Aorta (tissue), 5 donors: ENCODE measurements at places on chromosomes 4 and X. TPM values are rescaled to one million over a fixed set of nuclear protein-coding genes. Genes with fewer than 3 reads are reported as not detected.

DNA sequence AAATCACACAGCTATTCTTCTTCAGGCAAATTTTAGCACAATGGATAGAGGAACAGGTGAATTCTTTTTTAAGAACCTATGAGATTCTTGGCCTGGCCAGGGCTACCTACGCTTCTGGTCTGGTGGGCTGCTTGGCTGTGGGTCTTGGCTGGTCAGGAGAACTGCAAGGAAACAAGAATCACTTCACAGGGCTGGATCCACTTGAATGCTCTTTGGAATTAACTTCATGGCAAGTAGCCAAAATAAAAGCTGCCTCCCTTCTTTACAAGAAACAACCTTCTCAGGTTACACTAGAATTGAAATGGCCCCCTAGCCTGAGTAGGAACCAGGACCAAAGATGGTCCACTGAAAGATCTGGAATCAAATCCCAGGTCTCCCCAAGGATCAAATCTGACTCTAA lies 519.1 kb downstream of the IQCM start:
- H3K27ac ChIP-seq, result no peak overlapping the region
- H3K4me3 ChIP-seq, result no peak overlapping the region
- H3K27me3 ChIP-seq, result no peaks in the 10 kb centered on the region
- H3K4me1 ChIP-seq, result no peaks in the 10 kb centered on the region

- no peak for DNase-seq
- H3K4me1 ChIP-seq, result no peaks in the 10 kb centered on the region
- no peaks in the 10 kb centered on the region for H3K36me3 ChIP-seq
- H3K27ac ChIP-seq, result no peak overlapping the region
Observed at GRCh38 chr4:68469482-68469881, 22.2 kb downstream of the TMPRSS11E start.

The SH3TC1 gene
- total RNA-seq, result 58.9 TPM

The GSPT2 gene
- total RNA-seq, result 7.4 TPM

DNA sequence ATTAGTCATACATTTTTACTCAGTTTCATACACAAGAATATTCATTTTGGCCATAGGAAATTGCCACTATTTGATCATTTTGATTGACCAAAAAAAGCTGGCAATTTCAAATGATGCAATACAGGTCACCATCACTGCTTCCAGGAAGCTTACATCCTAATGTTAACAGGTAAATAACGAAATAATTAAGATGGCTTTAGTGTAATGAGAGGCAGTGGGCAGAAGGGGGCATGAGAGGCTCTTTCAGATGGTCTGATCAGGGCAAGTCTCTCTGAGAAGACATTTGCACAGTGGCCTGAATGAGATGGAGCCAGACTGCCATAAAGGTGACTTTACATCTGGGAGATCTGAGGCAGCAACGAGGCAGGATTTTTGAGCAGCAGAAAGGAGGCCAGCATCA lies 170.7 kb downstream of the SLIT2 start:
- no peak overlapping the region for H3K4me3 ChIP-seq
- H3K4me1 ChIP-seq, result no peaks in the 10 kb centered on the region
- H3K27ac ChIP-seq, result no peak overlapping the region
- DNase-seq, result no peak
- H3K36me3 ChIP-seq, result no peaks in the 10 kb centered on the region

GRCh38 chr4:120007191-120007871 lies 59.3 kb downstream of the MAD2L1 start:
- H3K36me3 ChIP-seq, result no peaks in the 10 kb centered on the region
- no peaks in the 10 kb centered on the region for H3K27me3 ChIP-seq
- no peak for DNase-seq
- H3K4me3 ChIP-seq, result no peak overlapping the region
- no peak overlapping the region for H3K27ac ChIP-seq
- peaks cover 3% of the 10 kb centered on the region for H3K4me1 ChIP-seq

DNA sequence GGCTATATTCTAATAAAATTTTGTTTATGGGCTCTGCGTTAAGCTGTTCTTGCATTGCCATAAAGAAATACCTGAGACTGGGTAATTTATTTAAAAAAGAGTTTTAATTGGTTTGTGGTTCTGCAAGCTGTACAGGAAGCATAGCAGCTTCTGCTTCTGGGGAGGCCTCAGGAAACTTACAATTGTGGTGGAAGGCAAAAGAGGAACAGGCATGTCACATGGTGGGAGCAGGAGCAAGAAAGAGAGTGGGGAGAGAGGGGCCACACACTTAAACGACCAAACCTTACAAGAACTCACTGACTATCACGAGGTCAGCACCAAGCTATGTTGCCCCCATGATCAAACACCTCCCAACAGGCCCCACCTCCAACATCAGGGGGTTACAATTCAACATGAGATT lies 74.0 kb downstream of the FHDC1 start:
- no peaks in the 10 kb centered on the region for H3K27me3 ChIP-seq
- no peak overlapping the region for H3K4me3 ChIP-seq
- H3K27ac ChIP-seq, result no peak overlapping the region
- DNase-seq, result no peak
- H3K36me3 ChIP-seq, result no peaks in the 10 kb centered on the region

GRCh38 chrX:139538907-139539790 lies 8.6 kb downstream of the F9 start:
- no peaks in the 10 kb centered on the region for H3K27me3 ChIP-seq
- H3K36me3 ChIP-seq, result no peaks in the 10 kb centered on the region
- no peak for DNase-seq
- no peaks in the 10 kb centered on the region for H3K4me1 ChIP-seq

DNA sequence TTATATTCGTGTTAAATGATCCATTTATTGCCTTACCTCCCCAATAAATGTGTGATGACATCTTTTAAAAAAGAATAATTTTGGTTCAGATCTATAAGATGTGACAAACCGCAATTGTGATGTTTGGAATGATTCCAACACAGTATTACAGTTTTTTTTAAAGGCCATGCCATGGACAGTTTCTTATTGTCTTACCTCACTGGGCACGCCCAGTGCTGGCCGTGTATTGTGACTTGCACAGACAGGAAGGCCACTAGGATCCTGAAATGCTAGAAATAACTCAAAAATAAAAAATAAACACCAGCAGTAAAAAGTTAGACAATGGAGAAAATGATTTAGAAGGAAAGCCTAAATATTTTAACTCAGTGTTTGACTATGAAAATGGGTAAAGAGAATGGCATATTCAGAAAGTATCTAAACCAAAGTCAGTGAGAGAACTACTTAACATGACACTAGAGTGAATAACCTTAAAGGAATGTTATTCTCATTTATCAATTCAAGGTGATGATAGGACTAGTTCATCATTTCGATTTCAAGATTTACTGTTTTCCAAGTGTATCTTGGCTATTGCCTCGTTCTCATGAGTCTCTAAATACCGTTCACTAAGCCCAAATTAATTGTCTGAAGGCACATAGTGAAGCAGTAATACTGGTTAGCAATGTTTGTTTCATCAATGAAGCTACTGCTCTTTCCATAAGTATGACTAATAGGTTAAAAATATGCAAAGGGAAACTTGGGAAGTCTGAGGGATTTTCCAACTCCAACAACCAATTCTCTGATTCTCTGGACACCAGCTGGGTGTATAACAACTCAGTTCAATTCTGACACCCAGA lies 46.1 kb upstream of the VEGFC start:
- H3K4me3 ChIP-seq, result no peak overlapping the region
- H3K27ac ChIP-seq, result no peak overlapping the region
- DNase-seq, result no peak
- H3K27me3 ChIP-seq, result no peaks in the 10 kb centered on the region

The ITGB1BP2 gene
- total RNA-seq, result 12.6 TPM

The VSIG4 gene
- total RNA-seq, result 115 TPM
